ENCODE measurements at places on chromosomes 2 and 18.
A peak's percentile ranks its signal among the peaks of the same experiment; 100 is the strongest.

- peak; percentile 75 for DNase-seq
Measured at GRCh38 chr2:199485732-199486335, 28.1 kb upstream of the SATB2 start.

DNA sequence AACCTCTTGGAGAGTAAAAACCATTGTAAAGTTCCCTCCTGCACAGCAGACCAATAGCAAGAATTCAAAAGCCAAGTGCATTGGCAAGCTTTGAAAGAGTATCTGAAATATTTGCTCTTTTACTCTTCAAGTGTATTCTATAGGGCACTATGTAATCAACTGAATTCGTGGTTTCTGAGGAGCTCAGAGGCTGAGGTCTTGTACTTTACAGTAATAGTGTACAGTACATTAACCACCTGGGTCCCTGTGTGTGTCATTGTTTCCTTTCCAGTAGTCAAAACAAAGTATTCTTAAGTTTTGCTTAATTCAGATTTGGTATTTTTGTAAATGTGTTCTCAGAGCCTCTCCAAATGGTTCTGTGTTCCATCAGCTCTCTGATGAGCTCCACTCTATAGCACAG is 769.7 kb downstream of the LRRTM4 start:
- no peak for DNase-seq

GRCh38 chr2:58959996-58960395 is 718.9 kb upstream of the FANCL start:
- peak; percentile 10 for DNase-seq

DNA sequence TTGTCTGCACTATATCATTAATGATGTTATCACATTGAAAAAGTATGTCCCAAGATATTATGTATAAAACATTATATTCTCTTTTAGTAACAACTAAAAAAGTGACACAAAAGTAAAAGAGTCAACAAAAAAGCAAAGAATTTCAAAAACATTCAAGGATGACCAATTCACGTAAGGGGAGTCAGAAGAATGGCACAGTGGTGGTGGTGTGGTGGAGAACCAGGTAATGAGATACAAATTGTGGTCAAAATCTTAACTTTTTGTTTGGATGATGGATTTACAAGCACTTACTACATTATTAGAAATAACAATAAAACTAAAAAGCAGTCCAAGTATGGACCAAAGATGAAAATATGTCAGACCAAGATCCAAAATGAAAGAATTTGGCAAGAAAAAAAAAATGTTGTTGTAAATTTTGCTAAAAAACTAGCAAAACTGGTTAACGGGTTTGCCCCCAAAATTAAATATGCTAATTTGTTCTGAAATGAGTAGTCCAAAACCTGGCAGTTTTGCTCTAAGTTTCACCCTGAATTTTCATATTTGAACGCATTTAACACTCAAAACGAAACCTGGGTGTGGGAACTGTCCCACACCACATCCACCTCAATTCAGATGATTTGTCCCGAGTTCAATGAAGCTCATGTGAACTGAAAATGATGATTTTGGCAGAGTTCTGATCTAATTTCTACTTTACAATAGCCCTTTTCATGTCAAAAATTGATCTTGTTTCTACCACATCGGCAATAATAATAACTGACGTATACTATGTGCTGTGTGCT is 135.8 kb downstream of the IKZF2 start:
- DNase-seq = no peak

- DNase-seq = no peak
Measured at GRCh38 chr2:151315381-151315903, 26.0 kb upstream of the NMI start.

GRCh38 chr2:153828335-153828734 is 43.4 kb upstream of the GALNT13 start:
- no peak for DNase-seq

- DNase-seq = no peak
Measured at GRCh38 chr2:74558284-74559230, 4.0 kb downstream of the DOK1 start.

GRCh38 chr2:61787941-61788563 is 65.8 kb downstream of the FAM161A start:
- no peak for DNase-seq

DNA sequence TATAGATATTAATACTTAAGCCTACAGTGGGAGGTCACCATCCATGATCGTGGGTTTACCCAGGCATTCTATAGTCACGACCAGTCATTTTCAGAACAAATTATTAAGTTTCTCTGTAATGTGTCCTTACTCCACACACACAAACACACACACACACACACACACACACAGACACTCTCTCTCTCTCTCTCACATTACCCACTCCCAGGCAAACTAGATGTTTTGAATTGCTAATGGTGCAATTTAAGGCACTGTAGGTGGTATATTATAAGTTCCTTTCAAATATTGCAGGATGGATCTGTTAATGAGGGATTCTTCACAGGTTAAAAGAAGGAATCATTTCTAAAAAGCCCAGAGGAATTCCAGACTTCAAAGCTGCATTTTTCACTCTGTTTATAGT is 657.8 kb downstream of the MBD2 start:
- DNase-seq = no peak

DNA sequence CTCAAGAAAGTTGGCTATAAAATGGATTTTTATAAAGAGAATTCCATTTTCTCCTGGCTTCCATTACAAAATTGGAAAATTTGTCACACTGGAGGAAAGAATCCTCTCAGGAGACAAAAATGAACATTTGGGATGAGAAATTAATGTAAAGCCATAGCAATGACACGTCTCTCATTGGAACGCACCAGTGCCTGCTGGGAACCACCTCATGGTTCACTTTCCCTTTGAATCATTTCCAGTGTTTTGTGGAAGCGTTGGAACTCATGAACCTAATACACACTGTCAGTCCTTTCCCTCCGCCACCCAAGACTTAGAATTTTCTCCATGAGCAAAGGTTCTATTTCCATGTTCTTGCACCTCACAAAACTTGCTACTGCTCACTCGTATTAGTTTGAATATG is 21.0 kb upstream of the NRP2 start:
- no peak for DNase-seq

- DNase-seq = no peak
Measured at GRCh38 chr2:69499242-69499641, 62.0 kb upstream of the NFU1 start.

DNA sequence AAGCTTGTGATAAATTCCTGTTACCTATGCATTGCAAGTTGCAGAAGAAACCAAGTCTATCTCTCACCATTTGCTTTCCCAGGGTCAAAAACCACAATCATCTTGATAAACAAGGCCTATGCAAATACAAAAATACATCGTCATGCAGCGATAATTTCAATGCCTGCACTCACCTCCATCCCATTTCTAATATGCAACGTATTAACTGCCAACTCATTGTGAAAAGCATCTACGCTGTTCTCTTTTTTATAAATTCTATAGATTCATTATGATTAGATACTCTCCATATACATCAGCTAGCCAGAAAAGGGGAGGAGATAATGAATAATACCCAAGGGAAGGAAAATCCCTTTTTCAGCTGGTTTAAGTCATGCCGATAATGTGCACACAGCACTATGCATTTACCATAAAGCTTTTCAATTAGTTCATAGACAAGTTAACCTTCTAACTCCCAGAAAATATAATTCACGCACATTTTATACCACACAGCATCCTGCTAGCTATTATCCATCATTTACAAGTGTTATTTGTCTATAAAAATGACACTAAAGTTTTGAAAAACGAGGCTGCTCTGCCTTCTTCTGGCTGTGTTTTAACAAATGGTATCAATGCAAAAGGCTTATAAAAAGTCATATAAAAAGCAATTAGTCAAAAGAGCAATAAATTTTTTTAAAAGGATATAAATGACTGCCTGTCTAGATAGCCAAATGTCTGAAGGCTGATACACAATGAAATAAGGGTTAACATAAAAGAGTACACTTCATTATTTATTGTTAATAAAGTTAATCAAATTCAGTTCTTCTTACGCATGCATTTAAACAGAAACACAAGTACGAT is 77.6 kb downstream of the AFF3 start:
- DNase-seq = peak; percentile 35

DNA sequence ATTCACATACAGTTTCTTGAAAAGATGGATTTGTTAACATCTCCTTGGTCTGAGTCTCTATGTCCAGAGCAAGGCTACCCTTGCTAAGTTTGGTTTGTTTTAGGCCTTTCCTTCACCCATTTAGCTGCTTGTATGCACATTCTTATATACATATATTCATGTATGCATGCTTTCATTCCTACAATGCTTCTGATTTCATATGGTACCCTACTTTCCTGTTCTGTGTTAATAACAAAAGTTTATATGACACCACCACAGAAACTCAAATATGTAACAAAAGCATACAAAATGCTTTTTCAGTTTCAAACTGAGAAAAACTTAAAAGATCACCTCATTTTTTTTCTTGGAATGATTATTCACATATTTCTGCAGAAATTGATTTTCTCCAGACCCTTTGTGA is 39.4 kb downstream of the OSGEPL1 start:
- DNase-seq = no peak

GRCh38 chr18:77167251-77167650 is 34.7 kb upstream of the MBP start:
- DNase-seq = no peak

DNA sequence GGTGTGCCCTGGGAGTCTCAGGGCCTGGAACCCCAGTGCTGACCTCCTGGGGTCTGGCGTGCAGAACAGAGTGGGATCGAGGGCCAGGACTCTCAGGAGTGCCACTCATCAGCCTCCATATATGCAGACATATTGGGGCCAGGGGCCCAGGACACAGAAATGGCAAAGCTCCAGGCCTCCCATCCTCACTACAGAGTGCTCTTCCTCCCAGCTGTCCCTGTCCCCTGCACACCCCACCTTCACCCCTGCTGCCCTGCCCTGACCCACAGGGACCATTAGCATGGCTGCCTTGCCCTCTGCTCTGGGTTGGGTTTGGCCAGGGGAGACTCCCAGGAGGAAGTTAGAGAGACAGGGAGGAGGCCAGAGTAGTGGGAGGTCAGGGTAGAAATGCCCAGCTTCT is 2.8 kb downstream of the TEX51 start:
- no peak for DNase-seq

- DNase-seq = no peak
Measured at GRCh38 chr2:167626961-167627360, 620.4 kb downstream of the STK39 start.

DNA sequence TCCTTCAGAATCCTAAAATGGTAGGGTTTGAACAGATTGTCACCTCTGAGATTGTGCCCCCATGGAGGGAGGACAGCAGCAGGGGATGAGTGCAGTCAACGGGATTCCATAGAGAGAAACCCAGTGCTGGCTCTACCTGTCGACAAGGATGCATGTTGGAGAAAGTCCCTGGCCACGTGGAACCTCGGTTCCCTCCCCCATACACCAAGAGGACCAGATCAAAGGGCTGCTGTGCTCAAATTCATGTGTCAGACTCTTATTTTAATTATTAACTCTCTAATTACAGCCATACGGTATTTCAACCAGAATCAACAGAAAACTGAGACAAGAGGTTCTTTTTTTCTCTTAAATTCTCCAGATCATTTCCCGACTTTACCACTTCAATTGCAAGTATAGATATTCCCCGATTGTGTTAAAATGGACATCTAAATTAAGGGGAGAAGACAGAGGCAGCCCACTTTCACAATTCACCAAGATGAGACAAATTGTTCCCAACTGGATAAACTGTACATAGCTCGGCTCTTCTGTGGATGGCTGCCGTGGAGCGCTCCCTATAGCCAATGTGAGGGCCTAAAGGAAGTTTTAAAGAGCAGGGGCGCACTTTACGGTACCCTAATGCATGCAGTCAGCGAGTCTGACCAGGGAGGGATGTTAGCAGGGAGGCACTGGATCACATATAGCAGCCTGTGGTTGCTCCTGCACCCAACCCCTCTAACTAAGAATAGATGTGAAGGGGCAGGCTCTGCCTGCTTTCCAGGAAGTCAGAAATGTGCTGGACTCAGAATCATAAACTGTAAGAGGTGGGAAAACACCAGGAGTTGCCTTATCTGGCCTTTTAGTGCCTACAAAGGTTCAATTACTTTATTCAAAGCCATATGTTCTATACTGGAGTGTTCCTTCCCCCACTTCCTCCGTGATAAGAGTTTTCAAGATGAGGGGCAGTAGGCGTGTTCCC is 123.1 kb downstream of the CACNB4 start:
- no peak for DNase-seq

- no peak for DNase-seq
Measured at GRCh38 chr2:118761771-118762170, 85.7 kb downstream of the EN1 start.

DNA sequence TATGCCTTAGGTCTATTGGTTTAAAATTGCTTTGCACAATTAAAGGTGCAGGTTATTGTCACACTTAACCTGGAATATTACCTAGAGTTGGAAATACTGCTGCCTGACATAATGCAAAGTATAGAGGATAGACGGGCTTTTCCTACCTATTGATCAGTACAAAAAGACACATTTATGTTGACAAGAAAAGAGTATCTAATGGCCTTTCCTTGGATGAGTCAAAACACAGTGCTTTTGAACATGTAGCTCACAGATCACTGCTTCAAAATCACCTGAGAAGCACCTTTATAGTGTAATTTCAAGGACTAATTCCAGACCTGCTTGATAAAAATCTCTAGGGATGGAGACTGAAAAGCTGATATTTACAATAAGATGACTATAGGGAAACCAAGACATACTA is 262.8 kb downstream of the DCC start:
- no peak for DNase-seq

GRCh38 chr2:224870341-224870740 is 154.2 kb upstream of the CCDC195 start:
- no peak for DNase-seq

GRCh38 chr2:127012215-127012614 is 94.7 kb downstream of the BIN1 start:
- no peak for DNase-seq

DNA sequence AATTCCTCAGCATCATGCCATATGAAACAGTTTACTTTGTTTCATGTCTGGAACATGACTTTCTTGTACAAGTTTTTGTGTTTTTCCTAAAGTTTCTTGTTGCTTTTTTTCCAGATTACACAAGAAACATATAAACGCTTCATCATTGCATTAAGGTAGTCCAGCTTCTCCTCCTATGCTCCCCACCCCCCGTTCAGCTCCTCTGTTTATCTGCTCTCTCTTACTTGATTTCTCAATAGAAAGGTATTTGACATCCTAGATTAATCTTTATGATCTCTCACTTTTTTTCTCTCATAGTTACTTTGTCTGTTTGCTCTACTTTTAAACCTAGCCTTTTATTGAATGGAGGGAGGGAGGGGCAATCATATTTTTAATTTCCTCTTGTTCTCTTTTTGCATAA is 25.4 kb downstream of the SLC40A1 start:
- DNase-seq = no peak

DNA sequence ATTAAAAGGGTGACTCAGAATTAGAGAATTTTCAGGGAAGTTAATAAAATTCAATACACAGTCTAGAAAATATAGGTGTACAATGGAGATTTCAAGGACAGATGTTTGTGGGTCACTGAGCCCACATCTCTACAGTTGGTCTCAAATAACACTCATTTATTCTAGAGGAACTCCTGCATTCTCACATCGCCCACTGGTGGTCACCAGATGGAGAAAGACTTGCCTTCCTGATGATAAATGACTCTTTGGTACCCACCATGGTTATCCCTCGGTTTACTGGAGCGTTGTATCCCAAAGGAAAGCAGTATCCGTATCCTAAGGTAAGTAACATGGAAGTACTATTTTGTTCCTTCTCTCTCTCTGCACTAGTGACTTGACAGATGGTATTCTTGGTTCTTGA is 1297.1 kb downstream of the DPP10 start:
- DNase-seq = peak; percentile 4

All from hematopoietic multipotent progenitor cell treated with erythropoietin and hydrocortisone succinate and interleukin-3 and kit ligand, for 4 days (in vitro differentiated cells).